Activated T-cell treated with anti-CD3 and anti-CD28 coated beads, Interleukin-2, amount 50 U/mL, for 72 hours (primary cell): ENCODE measurements at places on chromosomes 3 and 15. TPM values are rescaled to one million over a fixed set of nuclear protein-coding genes. Genes with fewer than 3 reads are reported as not detected.

DNA sequence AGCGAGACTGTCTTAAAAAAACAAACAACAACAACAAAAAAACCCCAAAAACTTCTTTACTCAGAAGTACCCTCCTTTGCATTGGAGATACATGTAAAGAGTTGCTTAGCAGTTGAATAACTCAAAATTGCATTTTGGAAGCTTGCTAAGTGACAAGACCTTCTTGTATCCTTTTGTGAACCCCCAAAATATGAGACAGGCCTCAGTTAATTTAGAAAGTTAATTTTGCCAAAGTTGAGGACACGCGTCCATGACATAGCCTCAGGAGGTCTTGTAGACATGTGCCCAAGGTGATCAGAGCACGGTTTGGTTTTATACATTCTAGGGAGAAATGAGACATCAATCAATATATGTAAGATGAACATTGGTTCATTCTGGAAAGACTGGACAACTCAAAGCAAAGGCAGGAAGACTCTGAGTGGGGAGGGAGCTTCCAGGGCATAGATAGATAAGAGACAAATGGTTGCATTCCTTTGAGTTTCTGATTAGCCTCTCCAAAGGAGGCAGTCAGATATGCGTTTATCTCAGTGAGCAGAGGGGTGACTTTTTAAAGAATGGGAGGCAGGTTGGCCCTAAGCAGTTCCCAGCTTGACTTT, 1.7 kb upstream of the ARF4 start:
- no peak for DNase-seq

- no peak for DNase-seq
Observed at GRCh38 chr3:99013777-99014315, 112.4 kb upstream of the DCBLD2 start.

DNA sequence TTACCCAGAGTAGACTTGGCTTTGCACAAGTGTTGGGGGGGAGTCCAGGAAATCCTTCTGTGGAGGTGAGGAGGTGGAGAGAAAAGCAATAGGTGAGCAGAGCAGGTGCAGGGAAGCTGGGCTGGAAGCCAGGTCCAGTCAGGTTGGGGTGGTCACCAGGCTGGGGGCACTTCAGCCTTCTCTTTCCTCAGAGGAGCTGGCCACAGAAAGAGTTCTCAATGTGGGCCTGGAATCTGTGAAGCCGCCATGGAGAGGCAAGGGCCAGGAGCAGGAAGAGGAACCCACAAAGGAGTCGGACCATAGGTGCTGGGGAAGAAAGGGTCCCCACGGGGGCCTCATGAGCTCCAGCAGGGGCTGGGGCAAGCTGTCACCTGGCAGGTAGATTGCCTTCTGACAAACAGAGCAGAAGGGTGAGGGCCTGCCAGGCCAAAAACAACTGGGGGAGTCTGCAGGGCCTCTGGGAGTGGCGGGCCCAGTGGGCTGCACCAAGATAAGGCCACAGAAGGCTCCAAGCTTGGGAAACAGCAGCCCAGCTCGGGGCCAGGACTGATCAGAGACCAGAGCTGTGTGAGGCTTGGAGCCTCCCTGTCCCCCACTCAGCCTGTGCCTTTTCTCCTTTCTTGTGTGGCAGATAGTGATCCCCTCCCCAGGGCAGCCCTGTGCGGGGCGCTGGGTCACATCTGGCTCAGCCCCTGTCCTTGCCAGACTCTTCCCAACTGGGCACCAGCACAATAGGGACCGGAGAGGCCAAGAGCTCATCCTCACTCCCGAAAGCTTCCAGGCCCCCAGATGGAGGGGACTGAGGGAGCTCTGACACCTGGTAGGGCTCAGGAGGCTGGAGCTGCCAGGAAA, 53.0 kb upstream of the FGD5 start:
- no peak for DNase-seq

GOLGA8O gene
- total RNA-seq, result 1.3 TPM

MESP2 gene
- total RNA-seq, result not detected

MST1R gene
- total RNA-seq, result 0.84 TPM
